ENCODE measurements at places on chromosomes 1 and 21.

DNA sequence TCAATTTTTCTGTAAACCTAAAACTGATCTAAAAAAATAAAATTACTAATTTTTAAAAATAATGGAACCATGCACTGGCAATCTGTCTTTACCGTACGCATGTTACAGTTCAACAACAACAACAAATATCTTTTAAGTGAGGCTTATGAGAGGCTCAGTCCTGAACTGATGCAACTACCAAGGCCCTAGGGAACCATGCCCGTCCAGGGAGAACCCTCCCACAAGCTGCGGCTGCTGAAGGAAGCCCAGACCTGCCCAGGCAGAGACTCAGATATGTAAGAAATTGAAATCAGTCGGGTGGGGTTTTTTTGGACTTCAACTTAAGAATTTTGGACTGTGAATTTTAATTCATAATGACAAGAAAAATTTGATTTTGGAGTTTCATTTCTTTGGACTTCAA, 91.1 kb downstream of the NPHP4 start:
- DNase-seq, result no peak

DNA sequence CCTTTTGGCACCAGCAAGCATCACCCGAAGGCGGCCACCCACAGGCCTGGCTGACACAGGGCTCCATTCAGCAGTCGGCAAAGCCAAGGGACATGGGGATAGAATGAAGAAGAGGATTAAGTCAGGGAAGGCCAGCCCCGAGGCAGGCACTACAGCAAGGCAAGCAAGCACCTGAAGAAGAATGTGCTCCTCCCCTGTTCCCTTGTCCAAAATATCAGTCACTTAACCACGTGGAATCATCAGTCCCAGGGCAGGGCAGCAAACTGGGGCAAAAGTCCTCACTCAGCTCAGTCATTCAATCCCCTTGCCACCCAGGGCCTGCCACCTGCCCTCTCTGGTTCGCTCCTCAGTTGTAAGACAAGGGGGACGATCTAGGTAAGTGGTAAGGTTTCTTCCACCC, 9.3 kb downstream of the KANK4 start:
- DNase-seq, result no peak

GRCh38 chr1:7288992-7289391, 482.1 kb upstream of the VAMP3 start:
- no peak for DNase-seq

DNA sequence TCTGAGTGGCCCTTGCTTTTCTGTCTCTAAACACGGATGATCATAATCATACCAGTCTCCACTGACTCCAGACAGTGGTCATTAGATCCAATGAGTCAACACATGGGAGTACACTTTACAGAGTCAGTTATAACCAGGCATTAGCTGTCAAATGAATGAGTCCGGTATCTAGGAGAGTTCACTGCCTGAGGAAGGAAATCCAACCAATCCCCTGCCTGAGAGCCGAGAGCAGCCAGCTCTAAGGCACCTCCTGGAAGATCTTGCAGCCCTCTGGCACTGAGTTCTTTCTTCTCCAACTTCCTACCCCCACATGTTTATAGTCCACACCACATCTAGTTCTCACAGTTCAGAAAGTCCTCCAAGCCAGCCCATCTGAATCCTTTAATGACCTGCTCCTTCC, 29.4 kb upstream of the RBM15 start:
- DNase-seq, result no peak

DNA sequence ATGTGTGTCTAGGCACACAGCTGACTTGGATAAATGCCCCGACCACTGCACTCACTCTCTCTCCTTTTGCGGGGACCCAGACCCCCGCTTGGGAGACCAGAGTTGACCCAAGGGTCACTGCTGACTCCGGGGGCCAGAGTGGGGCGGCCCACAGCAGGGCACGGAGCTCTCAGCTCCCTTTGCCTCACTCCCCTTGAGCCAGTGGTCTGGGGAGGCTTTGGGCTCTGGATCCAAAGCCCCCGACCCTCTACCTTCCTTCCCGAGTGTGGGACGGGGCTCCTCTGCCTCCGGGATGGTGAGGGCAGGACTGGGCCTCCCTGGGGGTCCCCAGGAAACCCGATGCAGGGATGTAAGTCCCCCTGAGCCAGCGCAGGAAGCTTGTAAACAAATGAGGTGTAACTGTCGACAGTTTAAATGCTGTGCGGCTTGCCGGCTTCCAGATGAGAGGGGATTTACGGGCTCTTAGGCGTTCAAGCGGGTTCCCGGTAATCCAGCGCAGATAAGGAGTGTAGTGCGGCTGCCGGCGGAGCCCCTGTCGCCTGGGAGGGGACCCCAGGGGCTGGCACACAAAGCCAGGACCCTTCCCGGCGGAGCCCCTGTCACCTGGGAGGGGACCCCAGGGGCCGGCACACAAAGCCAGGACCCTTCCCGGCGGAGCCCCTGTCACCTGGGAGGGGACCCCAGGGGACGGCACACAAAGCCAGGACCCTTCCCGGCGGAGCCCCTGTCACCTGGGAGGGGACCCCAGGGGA, 7.4 kb downstream of the ACTRT2 start:
- no peak for DNase-seq

DNA sequence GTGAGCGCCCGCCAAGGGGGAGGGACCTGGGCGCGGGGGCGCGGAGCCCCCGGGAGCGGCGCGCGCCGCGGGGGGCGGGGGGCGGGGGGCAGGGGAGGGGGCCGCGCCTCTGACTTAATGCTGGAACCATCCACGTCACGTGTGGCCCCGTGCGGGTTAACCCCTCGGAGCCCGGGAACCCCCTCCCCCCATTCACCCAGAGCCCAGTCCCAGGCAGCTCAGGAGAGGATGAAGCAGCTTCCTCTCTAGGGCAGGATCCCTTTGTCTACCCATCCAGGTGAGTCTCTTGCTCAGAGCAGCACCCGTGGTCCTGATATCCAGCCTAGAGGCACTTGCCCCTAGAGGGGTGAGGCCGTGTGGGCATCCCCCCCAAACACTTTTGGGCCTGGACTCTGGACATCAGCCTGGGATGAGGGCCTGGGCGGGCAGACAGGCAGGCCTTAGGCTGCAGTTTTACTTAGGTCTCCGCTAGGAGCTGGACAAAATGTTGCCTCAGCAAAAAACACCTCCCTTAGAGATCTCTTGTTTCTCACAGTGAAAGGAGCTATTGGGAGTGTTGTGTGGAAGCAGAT, at the start of gene ALX3:
TSS of gene ALX3 (minus strand) at position 2 of the 572 bp plus-strand sequence. CDS start 60 bp downstream, outside the sequence.
- DNase-seq, result no peak

DNA sequence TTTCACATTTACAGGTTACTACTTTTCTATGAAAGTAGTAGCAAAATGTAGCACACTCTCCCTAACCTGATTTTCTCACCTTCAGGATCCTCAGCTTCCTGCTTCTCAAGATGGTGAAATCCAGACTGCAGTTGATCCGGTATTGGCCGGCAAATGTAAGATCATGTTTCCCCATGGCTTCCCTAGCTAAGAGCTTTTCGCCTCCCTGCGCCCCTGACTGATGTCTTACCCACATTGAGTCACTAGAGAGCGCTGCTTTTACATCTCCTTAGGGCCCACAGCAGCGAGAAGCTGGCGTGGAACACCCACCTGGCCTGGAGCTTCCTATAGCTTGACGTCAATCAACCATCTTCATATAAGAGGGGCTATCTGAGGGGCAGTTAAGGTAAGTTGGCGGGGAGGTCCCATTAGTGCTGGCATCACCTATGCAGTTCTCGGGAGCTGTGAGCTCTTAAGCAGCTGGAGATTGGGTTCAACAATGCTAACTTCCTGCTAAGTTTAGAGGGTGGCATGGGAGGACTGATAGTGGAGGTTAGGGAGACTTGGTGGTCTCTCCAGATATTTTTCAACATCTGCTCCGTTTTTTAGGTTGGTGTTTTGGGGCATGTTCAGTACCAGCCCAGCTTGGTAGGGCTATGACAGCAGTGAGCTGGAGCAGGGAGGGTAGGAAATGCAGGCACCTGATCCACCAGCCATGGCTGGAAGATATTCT, 5.5 kb downstream of the PTPN7 start:
- DNase-seq, result no peak

- DNase-seq, result no peak
These were observed 21.9 kb downstream of the FASLG start for GRCh38 chr1:172680733-172681275.

GRCh38 chr1:201466492-201466891, 2.5 kb downstream of the PHLDA3 start:
- no peak for DNase-seq

DNA sequence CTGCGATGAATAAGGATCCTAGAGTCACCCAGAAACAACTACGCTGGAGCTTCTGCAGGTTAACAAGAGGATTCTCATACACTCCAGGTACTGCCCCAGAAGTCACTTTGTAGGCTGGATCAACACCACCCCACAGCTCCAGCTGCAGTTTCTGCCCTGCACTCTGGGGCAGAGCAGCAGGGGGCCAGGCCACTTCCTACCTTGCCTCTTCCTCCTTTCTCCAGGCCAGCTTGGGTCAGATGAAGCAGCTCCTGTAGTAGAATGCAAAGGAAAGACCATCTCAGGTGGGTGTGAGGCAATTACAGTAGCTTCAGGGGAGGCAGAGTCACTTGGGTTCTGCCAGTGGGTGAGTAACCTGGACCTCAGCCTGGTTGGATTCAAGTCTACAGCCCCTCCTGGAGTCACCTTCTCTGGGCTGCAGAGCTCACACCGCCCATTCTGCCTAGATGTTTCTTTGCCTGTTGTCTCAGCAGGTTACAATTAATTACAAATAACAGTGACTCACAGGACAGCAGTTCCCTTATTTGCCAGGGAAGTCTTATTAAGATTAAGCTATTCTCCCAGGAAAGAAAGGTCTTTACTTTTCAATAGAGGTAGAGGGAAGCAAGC, 24.4 kb upstream of the BCAR3 start:
- no peak for DNase-seq

- DNase-seq, result no peak
These were observed 21.6 kb downstream of the MAPKAPK2 start for GRCh38 chr1:206706298-206706791.

DNA sequence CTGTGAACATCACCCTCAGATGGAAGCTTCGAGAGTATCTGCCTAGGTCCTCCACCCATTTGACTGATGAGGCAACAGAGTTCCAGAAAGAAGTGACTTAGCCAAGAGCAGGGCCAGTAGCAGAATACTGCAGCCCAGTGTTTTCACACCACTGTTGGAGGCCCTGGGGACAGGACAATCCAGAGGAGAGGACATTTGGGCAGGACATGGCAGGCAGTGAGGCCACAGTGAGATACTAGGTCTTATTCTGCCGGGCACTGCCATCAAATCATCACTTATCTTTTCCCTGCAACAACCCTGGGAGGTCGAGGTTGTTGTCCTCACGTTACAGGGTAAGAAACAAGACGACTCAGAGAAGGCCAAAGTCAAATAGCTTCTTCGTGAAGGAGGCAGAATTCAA, 5.5 kb upstream of the FOXO6 start:
- no peak for DNase-seq

GRCh38 chr1:90593312-90593711, 123.8 kb downstream of the BARHL2 start:
- no peak for DNase-seq

- DNase-seq, result no peak
These were observed 17.0 kb downstream of the PCNT start for GRCh38 chr21:46340998-46341397.

DNA sequence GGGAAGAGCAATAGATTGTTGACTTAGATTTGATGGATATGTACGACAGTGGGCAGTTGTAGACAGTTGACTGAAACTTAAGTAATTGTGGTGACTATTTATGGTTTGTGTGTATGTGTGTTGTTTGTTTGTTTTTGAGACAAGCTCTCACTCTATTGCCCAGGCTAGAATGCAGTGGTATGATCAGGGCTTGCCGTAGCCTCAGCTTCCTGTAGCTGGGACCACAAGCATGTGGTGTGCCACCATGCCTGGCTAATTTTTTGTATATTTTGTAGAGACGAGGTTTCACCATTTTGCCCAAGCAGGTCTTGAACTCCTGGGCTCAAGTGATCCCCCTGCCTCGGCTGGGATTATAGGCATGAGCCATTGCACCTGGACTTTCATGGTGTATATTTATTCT, 9.8 kb downstream of the SDHC start:
- DNase-seq, result no peak

DNA sequence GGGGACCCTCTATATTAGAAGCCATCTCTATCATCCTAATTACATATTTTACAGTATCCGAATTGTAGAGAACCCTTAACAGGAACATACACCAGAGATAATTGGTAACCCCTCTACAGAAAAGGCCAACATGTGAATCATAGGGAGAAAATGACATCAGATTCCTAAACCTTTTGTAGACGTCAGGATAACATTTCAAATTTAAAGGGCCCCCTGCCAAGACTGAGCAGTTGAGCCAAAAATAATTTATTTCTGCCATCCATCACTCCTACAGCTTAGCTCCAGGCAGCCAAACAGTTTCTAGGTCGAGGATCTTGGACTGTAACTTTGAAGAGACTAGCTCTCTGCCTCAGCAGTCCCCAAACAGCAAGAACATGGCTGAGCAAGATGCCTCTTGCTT, 21.2 kb downstream of the ZNF697 start:
- no peak for DNase-seq

- no peak for DNase-seq
These were observed 37.3 kb upstream of the LPAR3 start for GRCh38 chr1:84930329-84930728.

Measured in stimulated activated CD8-positive, alpha-beta memory T cell treated with anti-CD3 and anti-CD28 coated beads, Interleukin-15, amount 100 ng/mL, for 24 hours (primary cell).